Uterus (tissue), 4 donors: ENCODE measurements at places on chromosomes 12 and 14.
A peak's percentile ranks its signal among the peaks of the same experiment; 100 is the strongest.

DNA sequence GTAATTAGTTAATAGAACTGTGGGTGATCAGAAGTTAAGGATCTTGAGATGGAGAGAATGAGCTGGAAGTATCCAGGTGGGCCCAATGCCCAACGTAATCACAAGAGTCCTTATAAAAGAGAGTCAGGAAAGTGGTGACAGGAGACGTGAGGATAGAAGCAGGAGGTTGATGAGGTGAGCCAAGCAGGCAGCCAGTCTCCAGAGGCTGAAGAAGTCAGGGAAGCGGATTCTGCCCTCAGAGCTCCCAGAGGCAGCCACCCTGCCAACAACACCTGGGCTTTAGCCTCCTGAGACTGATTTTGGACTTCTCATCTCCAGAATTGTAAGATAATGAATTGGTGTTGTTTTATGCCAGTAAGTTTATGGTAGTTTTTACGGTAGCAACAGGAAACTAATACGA, 10.1 kb upstream of the SAV1 start:
- no peak for DNase-seq

- DNase-seq: no peak
Observed at GRCh38 chr14:68282479-68283377, 463.1 kb downstream of the RAD51B start.

- no peak for DNase-seq
Observed at GRCh38 chr12:10252201-10252600, 39.5 kb downstream of the GABARAPL1 start.

- DNase-seq: peak; percentile 28
Observed at GRCh38 chr12:32501835-32502333, 102.5 kb downstream of the FGD4 start.

DNA sequence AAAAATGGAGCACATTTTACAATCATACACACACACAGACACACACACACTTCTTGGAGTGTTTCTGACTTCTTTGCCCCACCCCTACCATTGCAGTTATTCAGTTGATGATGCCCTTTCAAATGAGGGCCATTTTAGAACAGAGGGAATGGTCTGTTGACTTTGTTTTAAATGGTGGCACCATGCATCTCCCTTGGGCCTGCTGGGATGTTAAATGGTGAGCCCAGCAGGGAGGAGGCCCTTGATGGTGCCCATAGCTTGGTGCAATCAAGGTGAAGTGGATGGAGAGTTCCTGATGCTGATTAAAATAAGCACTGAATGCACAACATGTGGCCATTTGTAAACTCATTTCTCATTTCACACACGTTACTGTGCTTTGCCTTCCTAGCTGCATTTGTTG, 13.3 kb downstream of the C12orf75 start:
- DNase-seq: no peak
